Ovary (tissue), 10 donors: ENCODE measurements at places on chromosomes 13 and 19. TPM values are rescaled to one million over a fixed set of nuclear protein-coding genes. Genes with fewer than 3 reads are reported as not detected.

Gene GJA3
- 0.15 TPM for total RNA-seq

Gene FCHO1
- total RNA-seq, result 3.0 TPM

DNA sequence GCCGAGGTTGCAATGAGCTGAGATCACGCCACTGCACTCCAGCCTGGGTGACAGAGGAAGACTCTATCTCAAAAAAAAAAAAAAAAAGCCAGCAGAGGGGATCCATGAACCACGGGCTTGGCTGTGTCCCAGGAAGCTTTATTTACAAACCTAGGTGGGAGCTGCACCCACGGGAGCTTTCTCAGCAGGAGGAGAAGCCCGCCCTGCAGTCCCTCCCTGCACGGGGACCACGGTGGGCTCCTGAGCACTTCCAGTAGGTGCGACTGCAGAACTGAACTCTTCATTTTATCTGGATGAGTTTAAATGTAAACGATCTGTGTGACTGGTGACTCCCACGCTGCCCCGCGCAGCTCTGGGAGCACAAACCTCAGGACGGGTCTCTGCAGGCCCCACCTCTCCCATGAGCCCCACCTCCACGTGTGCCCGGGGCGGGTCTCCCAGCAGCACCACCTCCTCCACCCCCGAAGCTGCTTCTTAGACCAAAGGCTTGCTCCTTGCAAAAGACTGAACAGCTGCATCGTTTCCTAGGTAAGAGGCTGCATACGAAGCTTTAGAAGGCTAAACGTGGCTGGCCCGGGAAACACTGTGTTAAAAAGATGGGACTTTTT, 66.4 kb downstream of the SPACA7 start:
- no peak for DNase-seq
- H3K36me3 ChIP-seq, result no peaks in the 10 kb centered on the region
- H3K4me3 ChIP-seq, result no peak overlapping the region
- no peaks in the 10 kb centered on the region for H3K4me1 ChIP-seq

GRCh38 chr19:42093926-42094325, 18.0 kb downstream of the ZNF574 start:
- no peaks in the 10 kb centered on the region for H3K36me3 ChIP-seq
- peaks cover under 1% of the 10 kb centered on the region for H3K4me1 ChIP-seq
- no peak for DNase-seq
- H3K4me3 ChIP-seq, result no peak overlapping the region
- H3K27ac ChIP-seq, result no peak overlapping the region

- H3K4me3 ChIP-seq, result no peak overlapping the region
- H3K27me3 ChIP-seq, result no peaks in the 10 kb centered on the region
These were observed 23.8 kb downstream of the PRAM1 start for GRCh38 chr19:8478598-8478997.

DNA sequence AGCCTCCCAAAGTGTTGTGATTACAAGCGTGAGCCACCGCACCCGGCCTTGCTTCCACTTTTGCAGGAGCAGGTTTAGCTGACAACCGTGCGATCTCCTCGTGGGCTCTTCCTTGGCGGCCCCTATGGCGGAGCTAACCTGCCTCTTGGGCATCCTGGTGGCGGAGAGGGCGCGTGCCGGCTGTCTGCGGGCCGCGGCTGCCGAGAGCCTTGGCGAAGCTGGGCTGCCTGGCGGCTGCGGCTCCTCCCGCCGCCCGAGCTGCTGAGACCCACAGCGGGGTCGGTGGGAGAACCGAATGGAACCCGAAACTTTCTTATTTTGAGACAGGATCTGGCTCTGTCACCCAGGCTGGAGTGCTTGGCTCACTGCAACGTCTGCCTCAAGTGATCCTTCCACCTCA, 55.7 kb downstream of the NLRP12 start:
- H3K4me1 ChIP-seq, result no peaks in the 10 kb centered on the region
- no peaks in the 10 kb centered on the region for H3K27me3 ChIP-seq
- no peaks in the 10 kb centered on the region for H3K36me3 ChIP-seq
- no peak overlapping the region for H3K4me3 ChIP-seq
- no peak for DNase-seq
